ENCODE measurements at places on chromosomes 16 and 17.
A peak's percentile ranks its signal among the peaks of the same experiment; 100 is the strongest.

DNA sequence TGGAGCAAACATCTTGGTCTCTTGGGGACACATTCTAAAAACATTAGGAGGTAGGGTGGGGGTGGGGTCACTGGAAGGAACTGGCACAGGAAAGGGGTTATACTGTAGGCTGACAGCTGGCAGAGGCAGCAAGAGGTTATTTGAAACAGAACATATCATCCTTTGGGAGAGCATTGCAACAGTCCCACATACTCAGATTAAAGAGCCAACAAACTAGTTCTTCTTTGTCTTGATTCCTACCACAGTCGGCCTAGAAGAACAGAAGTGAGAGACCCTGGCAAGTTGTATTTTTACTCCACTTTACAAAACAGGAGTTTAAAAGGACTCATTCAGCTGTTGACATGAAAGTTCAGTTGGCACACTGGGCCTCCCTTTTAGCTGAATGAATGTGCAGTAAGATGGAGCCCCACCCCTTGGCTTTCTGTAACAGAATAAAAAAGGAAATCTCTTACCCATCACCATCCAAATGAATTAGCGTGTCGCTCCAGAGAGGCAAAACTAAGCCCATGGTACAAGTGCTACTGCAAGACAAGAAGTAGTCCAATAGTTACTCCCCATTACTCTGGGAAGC, 54.6 kb upstream of the CORO6 start:
- DNase-seq: no peak

- DNase-seq: peak; percentile 53
Observed at GRCh38 chr17:72338847-72339790, 218.3 kb downstream of the SOX9 start.

DNA sequence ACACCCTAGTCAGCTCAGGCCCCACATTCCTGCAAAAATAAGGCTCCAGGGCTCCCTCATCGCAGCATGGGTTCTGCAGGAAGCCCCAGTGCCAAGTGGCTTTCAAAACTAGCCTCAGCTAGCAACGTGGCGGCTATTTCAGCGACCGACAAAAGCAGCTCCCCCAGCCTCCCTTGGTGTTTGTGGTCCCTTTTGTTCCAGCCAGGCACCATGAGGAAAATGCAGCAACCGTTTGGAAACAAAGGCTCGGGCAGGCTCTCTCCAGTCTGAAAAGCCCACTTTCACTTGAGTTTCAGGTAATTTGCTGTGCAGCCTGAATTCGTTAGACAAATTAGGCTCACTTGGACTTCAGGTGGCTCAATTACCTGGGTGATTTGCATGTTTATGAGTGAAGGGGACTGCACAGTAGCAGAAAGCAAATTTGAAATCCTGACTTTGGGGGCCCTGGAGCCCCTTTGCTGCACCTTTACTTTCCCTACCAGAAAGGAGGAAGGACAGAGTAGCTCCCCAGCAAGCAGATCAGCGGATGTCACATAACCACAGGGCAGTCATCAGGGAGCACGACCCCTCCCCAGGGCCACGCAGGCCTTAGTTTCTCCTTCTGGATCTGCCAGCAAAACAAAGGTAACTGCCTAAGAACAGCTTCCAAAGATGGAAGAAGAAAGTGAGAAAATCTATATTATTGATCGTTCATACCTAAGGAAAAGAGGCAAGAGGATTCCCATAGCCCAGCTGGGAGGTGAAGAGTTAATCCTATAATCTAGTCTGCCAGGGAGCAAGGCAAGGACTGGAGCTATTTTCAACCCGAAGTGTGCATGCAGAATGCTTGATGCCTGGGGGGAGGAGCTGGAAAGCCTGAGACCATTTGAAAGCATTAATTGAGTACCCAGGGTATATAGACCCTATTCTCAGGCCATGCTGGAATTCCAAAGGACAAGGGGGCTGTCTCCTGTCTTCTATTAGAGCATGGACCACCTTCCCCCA, 143.1 kb upstream of the SDK2 start:
- no peak for DNase-seq

- no peak for DNase-seq
Observed at GRCh38 chr16:74611721-74612120, 4.8 kb upstream of the GLG1 start.

DNA sequence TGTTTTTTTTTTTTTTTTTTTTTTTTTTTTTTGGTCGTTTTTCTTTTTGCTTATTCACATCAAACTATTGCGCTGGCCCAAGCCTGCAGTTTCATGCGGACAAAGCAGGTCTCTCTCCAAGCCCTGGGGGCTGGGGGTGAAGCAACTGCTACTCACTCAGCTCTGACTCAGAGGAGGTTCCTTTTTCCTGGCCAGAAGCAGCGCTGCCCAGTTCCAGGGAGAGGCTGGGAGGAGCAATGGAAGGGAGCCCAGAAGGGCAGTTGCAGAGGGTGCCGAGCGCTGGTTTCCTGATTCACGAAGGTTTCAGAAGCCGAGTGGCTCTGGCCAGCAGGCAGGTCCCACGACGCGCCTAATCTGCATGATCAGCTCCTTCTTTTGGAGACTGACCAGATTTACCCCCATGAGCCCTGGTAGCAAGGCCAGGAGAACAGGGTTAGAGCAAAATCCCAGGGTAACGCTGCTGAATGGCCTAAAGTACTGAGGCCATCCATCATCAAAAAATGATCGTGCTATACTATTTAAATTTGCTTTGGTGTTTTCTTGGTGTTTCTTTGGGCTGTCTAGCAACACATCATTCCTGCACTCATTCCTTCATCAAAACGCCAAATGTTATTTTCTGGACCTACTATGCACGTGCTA, 144.7 kb upstream of the SOX9 start:
- DNase-seq: peak; percentile 86

- DNase-seq: peak; percentile 99
Observed at GRCh38 chr16:15482068-15482747, 47.8 kb downstream of the BMERB1 start.

DNA sequence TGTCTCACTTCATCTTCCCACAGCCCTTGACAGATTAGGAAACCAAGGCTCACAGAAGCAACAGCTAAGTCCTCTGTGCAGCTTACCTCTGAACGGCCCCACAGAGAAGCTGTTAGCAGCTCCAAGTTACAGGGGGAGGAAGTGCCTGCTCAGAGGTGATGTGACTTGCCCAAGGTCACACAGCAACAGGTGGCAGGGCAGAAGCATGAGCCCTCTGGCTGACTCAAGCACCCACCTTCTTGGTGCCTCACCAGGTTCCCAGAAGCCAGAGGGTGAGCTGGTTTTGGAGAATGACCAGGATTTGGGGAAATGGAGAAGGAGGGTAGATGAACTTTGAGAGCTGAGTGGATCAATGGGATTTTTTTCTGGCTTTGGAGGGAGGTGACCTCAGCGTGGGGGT, 14.0 kb upstream of the RAI1 start:
- no peak for DNase-seq

- DNase-seq: no peak
Observed at GRCh38 chr16:50709061-50709684, 15.8 kb downstream of the NOD2 start.

- no peak for DNase-seq
Observed at GRCh38 chr17:17545031-17545820, 46.3 kb downstream of the PEMT start.

DNA sequence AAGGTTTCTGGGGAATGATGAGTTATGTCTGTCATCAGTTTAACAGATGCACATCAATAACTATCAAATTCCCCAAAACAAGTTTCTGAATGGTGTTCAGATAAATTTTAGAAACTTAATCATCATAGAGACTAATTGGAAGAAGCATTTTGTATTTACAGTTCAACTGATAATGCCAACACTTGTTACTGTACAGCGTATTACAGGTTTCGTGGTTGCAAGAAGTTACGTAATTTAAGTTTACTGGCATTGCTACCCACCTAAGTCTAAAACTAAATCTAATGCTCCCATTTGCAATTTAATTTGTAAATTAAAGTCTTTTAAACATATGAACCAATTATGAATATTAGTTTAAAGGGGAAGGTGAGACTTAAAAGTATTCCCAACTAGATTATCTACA, 3.0 kb downstream of the SRSF1 start:
- no peak for DNase-seq

DNA sequence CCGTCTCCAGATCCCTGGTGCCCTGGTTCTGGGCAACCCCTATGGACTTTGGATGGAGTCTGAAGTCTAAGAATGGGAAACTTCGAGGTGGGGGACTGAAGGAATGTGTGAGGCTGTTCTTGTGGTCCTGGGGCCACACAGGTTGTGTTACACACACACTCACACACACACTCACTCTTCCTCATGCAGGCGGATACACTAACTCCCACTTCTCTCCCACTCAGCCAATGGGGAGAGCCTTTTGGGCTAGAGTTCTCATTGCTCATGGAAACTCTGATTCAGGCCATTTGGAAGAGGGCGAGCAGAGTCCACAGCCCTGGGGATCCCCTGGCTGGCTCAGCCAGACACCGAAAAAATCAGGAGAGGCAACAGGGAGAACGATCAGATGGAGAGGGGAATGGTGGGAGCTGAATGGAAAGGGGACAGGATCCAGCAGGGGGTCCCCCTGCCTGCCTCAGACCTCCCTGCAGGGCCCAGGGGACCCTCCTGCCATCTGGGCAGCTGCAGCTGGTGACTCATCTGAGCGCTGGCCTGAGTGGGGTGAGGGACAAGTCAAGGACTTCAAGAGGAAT, 9.1 kb downstream of the IGFBP4 start:
- DNase-seq: no peak

DNA sequence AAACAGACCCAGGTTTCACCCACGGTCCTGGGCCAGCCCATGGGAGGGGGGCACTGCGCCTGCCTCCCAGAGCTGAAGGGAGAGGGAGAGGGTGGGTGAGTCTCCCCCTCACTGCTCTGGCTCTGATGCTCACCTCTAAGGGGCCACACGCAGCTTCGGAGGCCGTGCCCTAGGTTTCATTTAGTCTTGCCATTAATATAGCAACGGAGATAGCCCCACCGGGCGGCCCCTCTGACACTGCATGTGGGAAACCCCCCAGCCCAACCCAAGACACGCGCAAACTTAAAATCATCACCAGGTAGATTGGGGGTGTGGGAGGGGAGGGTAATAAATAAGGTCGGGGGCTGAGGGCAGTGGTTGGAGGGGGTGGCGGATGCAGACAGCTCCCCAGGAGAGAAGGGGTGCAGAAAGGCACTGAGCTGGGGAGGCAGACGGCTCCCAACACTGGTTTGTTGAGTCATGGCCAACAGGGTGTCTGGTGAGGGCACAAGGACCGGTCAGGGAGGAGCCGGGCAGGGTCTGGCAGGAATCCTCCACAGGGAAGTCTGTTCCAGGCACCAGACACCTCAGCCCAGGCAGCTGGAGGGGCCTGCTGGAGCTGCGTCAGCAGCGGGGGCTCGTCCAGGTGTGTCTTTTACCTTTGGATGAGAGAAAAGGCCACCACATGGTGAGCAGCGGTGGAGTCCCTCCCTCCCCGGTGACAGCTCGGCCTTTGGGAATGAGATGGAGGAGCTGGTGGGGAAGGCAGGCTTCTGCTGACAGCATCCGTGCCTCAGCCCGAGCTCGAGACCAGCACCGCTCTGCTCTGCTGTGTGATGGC, 32.0 kb upstream of the DOC2B start:
- DNase-seq: no peak

GRCh38 chr17:8606401-8606800, 24.1 kb downstream of the MYH10 start:
- DNase-seq: no peak
